ENCODE measurements at places on chromosomes 16 and 17.

GRCh38 chr17:81309859-81310839 lies 15.0 kb upstream of the SLC38A10 start:
- DNase-seq, result no peak

DNA sequence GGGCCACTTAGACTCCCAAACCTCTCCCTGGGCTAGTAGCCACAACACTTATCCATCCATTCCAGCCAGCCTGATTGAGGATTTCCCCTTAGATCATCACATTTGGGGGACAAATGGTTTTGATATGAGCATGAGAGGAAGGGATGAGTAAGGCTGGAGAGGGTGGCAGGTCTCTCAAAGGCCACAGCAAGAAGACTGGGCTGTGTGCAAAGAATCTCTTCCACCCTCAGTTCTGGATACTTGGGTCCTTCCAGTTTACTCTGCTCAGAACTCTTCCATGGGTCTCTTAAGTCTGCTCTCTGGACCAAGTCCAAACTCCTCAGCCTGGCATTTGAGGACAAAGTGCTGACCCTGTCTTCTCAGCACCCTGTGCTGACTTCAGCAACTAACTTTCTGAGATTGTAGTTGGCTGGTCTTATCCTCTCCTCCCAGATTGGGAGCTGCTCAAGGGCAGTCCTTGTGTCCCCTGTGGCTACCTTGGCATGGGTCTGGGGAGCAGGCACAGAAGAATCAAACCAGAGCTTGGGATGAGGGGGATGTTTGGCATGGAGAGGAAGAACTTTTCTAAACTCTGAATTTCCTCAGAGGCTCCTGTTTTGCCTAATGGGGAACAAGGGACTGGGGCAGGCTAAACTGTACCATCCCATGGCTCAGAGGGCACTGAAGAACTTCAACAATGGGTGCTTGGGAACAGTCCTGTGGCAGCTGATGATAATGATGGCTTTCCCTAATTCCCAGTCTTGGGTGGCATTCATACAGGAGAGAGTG lies 3.1 kb upstream of the NFATC3 start:
- DNase-seq, result no peak

DNA sequence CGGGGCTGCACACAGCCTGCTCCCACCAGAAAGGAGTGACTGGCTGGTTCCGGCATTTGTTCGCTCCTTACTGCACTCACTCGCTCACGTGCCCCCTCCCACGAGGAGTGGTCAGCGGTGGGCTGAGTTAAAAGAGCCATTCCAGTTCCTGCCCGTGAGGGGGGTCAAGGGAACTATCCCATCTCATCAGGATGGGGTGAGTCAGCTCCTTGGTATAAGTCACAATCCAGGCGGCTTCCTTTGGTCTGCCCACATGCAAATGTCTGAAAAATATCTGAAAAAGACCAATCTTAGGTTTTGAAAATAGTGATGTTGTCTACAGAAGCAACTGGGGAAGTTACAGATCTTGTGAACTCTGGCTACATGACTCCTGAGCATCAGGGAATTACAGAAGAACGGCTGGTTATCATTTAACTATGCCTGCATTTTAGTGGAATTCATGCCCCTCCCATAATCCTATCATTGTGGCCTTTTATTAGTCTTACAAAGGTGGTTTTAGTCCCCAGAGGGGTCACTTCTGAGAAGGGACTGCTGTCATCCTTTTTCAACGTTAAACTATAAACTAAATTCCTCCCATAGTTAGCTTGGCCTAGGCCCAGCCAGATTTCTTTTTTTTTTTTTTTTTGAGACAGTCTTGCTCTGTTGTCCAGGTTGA lies 9.8 kb upstream of the TNFSF12 start:
- DNase-seq, result no peak

DNA sequence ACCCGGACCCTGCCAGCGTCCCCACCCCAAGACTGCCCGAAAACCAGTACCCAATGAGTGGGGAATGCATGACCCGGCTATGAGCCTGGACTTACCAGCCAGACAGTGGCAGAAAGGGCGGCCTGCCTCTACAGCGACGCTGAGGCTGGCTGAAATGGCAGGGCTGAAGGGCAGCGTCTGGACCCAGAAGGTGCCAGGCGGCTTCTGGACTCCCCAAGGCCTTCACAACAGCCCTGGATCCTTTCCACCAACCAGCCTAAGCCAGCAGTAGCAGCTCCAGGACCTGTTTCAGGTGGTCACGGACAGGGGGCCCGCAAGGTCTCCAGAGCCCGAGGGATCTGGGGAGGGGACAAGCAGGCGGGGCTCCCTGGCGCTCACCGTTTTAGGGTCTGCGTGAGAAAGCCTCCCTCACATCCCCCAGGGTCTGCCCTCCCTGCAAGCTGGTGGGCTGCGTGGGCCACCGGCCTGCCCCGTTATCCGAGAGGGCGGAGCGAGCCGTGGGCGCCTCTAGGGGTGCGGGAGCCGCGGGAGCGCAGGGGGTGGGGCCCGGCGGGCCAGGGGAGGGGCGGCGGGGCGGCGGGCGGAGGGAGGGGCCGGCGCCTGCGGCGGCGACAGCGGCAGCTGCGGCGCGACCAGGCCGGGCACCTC lies at the start of gene RIPOR1:
TSS of gene RIPOR1 (plus strand) at position 608 of the 648 bp plus-strand sequence. CDS start 9,618 bp downstream, outside the sequence.
- peak; percentile 21 for DNase-seq

DNA sequence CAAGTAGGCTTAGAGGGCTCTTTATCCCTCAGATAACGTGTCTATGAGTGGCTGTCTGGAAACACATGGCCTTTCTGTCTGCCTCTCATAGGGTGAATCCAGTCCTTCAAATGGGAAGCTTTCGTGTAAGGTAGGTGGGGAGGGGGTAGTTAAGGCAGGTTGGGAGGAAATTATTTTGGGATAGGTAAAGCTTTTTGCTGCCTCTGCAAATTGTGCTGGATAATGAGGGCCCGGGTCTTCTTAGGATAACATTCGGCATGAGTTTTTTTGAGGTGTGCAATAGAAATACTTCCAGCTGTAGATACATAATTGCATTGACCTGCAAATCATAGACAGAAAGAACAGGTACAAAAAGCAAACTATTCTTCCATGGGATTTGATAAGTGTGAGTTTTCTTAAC lies 189.7 kb downstream of the PRKCA start:
- no peak for DNase-seq
